Activated CD8-positive, alpha-beta memory T cell treated with anti-CD3 and anti-CD28 coated beads for 36 hours (primary cell): ENCODE measurements at places on chromosomes 7 and 10. TPM values are rescaled to one million over a fixed set of nuclear protein-coding genes. Genes with fewer than 3 reads are reported as not detected.

RASA4B gene
- 23.9 TPM for total RNA-seq

LIPN gene
- total RNA-seq, result not detected

CCDC146 gene
- 1.0 TPM for total RNA-seq

PILRA gene
- total RNA-seq, result 0.48 TPM

WDFY4 gene
- total RNA-seq, result not detected

MET gene
- total RNA-seq, result 2.8 TPM

GIMAP5 gene
- total RNA-seq, result 61.0 TPM

ITIH5 gene
- total RNA-seq, result not detected

CFAP58 gene
- total RNA-seq, result 0.21 TPM

TMEM176A gene
- total RNA-seq, result not detected

TLX1 gene
- total RNA-seq, result not detected

GRM3 gene
- total RNA-seq, result not detected

APBB1IP gene
- 55.0 TPM for total RNA-seq

PRF1 gene
- total RNA-seq, result 142 TPM

MYO1G gene
- total RNA-seq, result 316 TPM

SAP25 gene
- 5.6 TPM for total RNA-seq

SEMA3A gene
- total RNA-seq, result 0.17 TPM

NEUROG3 gene
- total RNA-seq, result not detected

DENND2A gene
- total RNA-seq, result not detected

CALHM3 gene
- 0.10 TPM for total RNA-seq

CRYGN gene
- not detected for total RNA-seq

GNAT3 gene
- total RNA-seq, result not detected

PLCE1 gene
- total RNA-seq, result 0.02 TPM

GPR37 gene
- not detected for total RNA-seq

SMO gene
- 0.70 TPM for total RNA-seq

GIMAP2 gene
- 30.6 TPM for total RNA-seq

HOXA1 gene
- total RNA-seq, result not detected

RNF148 gene
- total RNA-seq, result not detected

UCMA gene
- not detected for total RNA-seq

MRM2 gene
- total RNA-seq, result 53.5 TPM

AKR1E2 gene
- total RNA-seq, result 2.0 TPM
